ENCODE measurements at places on chromosomes 12 and 14.

DNA sequence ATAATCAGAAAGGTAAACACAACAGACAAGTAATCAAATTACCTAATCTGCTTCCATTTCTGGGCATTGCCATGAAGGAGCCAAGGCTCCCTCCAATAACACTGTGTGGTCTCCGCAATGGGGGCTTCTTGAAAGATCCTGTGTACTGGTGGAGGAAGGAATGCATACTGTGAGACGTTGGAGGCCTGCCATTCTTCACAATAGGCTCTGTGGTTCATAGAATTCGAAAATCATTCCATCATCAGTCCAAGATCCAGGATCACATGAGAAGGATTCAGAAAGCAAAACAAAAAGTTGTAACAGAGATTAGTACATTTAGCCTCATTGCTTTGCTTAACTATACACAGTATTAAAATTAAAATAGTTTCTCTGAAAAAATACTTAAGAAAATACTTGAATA is 76.3 kb downstream of the CDK17 start:
- no peak for DNase-seq

- DNase-seq = peak; percentile 67
These were observed 14.2 kb upstream of the CALM1 start for GRCh38 chr14:90382491-90383125.

GRCh38 chr12:67909091-67909531 is 80.1 kb upstream of the IFNG-AS1 start:
- DNase-seq = no peak

- DNase-seq = no peak
These were observed 1.8 kb downstream of the SLC38A1 start for GRCh38 chr12:46266869-46267574.

GRCh38 chr12:76530516-76530915 is 29.1 kb downstream of the OSBPL8 start:
- no peak for DNase-seq

- peak; percentile 51 for DNase-seq
These were observed 86.3 kb upstream of the USP44 start for GRCh38 chr12:95637471-95638155.

DNA sequence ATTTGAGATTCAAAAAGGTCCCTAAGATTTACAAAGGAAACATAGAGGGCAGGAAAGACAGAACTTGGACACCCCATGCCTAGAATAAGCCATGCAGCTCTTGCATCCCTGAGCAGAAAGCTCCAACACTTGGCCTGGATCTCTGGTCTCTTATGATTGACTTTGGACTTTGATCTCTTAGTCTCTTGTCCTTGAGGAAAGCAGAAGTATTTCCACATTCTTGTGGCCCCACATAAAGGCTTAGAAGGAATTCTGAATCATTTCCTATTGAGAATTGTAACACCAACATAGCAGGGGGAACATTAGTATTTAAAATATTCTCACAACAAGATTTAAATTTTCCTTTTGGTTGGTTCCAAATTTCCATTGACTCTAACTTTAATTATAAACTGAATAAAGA is 283.7 kb upstream of the PRKD1 start:
- no peak for DNase-seq

GRCh38 chr12:39431797-39432196 is 11.1 kb downstream of the KIF21A start:
- DNase-seq = no peak

GRCh38 chr14:68020999-68021663 is 201.6 kb downstream of the RAD51B start:
- no peak for DNase-seq

DNA sequence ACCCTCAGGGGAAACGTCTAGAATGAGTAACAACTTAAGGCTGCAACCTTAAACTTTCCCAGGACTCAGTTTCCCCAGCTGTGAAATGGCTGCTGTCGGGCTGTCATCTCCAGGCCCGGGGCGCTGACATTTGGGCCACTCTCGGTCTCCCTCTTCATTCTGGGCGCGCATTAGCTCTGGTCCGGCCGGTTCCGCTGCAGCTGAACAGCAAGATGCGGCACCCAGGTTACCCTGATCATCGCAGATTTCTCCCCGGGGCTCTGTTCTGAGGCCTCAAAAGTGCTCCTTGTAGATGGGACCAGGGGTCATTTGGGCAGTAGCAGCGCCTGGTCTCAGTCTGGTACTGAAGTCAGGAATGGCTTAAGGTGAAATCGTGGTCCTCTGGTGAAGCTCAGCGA is 890 bp upstream of the BCL7A start:
- DNase-seq = no peak

- DNase-seq = no peak
These were observed 8.7 kb downstream of the CLEC7A start for GRCh38 chr12:10121278-10121677.

GRCh38 chr12:750366-751191 is 1.8 kb upstream of the WNK1 start:
- DNase-seq = no peak

DNA sequence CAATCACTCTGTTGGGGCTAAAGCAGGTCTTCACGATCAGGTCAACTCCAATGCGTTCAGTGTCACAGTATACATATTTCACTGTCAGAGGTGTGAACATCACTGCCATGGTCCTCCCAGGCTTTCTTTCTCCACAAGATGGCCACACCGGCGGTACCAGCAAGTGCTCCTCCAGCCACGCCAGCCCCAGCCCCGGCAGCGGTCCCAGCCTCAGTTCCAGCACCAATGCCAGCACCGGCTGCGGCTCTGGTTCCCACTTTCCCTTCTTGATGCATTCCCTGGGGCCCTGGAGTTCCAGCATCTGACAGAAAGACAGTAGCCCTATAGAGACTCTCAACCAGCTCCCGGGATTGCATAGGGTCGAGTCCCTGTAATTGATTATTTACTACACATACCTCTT is 10.9 kb upstream of the KCNA5 start:
- no peak for DNase-seq

- DNase-seq = no peak
These were observed 25.2 kb upstream of the PPP1R13B start for GRCh38 chr14:103872481-103873113.

DNA sequence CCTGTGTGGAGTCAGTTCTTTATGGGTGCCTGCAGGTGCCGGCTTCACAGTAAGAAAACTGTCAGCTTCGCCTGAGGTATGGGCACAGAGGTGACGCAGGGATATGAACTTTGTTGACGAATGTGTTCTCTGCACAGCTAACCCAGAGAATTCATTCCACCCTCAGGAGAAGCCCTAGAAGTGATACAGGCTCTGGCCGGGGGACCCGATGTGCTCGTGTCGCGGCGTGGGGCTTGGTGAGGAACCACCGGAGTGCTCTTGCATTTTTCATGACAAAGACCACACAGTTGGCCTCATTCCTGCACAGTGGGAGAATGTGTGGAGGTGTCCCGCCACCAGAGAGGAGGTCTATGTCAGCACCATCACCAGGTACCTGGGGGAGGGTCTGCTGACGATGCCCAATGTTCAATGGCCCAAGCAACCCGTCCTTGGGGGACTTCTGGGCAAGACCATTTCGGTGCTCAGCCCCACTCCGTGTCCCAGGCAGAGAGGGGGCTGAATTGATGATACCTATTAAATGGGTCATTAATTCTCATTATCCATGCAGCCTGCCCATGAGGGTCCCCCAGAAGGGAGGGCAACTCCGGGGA is 147.5 kb upstream of the RTL1 start:
- DNase-seq = no peak

DNA sequence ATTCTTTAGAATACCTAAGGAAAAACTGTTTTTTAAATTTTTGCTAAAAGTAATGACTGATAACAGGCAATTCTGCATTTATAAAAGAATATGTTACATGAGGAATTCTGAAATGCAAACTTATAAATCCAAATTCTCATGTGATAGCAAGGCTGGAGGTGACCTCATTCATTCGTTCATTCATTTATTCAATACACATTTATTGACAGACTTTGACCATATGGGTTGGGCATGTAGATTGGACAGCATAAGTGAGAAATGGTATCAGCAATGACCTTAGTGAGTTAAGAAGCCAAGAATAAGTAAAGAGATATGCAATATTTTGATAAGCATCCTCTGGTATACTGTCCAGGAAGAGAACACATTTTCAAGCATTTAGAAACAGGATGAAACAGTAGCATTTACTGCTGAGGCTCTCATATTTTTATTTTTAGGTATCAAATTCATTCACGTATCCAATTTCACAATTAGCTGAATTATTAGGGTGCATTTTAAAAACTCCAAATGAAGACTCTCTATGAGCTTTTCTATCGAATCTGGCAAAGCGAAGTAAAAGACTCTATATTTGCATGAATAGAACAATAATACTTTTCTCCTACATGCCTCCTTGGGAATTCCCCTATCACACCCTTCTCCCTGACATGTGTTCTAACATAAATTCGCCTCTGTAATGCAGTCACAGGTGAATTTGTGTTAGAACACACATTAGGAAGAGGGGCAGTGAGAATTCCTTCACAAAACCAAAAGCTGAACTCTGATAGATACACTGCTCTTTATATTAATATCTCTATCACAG is 49.9 kb downstream of the PEBP1 start:
- no peak for DNase-seq

DNA sequence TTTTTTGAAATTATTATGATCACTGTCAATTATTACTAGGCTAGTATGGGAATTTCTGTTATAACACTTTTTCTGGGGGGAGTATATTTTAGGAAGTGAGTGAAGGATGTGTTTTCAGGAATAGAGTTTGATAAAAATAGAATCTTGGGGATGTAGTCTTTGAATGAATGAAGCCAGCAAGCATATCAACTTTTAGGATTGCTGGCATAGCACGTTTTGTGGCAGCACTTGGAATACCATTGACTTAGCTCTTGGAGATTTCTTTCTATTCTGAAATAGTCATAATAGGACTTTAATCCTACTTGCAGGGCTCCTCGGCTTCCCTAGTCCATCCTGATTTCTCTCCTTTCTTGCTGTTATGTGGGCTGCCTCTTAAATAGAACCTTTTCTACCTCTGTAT is 141.6 kb downstream of the DACT1 start:
- DNase-seq = no peak

DNA sequence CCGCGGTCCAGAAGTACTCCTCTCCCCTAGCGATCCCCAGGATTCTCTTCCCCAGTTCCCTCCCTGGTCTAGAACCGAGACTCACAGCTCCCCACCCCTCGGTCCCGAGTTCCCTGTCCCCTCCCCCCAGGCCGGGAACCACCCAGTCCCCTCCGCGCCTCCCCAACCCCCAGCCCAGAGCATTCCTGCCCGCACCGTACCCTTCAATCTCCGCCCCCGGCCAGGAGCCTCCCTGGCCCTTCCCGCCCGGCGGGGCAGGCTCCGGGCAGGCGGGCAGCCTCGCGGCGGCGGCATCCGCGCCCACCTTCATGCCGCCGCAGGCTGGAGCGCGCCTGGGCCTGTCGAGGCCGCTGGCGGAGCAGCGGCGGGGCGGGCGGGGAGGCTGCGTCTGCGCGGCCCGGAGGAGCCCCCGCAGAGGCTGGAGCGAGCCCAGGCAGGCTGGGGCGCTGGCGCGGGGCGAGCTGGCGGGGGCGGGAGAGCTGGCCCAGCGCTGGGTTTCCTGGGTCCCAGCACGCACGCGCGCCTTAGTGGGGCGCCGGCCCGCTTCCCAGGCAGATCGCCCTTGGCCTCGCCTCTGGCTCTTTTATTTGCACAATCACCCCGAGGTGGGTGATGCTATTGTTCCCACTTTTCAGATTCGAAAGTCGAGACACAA is 22.2 kb upstream of the GPR132 start:
- DNase-seq = peak; percentile 47

Measured in SW 1271 (cell line).